ENCODE measurements at places on chromosomes 6 and 20.

GRCh38 chr20:46305331-46305972 is 2.8 kb downstream of the CDH22 start:
- peak; percentile 60 for DNase-seq

DNA sequence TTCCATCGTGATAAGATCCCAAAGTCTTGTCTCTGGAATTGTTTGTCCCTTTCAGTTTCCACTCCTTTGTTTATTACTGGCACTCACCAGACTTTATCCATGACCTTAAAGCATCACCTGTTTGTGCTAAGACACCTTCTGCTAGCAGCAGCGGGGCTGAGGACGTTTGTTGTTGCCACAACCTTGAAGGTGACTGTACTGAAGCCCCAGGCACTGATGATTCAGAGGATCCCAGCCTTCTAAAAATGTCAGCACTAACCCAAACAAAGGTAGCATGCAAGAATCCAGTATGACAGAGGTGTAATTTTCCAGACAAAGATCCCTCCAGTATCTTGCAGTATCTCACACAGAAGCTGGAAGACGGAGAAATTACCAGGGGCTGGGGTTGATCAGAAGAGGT is 28.9 kb upstream of the SMIM8 start:
- DNase-seq = no peak

DNA sequence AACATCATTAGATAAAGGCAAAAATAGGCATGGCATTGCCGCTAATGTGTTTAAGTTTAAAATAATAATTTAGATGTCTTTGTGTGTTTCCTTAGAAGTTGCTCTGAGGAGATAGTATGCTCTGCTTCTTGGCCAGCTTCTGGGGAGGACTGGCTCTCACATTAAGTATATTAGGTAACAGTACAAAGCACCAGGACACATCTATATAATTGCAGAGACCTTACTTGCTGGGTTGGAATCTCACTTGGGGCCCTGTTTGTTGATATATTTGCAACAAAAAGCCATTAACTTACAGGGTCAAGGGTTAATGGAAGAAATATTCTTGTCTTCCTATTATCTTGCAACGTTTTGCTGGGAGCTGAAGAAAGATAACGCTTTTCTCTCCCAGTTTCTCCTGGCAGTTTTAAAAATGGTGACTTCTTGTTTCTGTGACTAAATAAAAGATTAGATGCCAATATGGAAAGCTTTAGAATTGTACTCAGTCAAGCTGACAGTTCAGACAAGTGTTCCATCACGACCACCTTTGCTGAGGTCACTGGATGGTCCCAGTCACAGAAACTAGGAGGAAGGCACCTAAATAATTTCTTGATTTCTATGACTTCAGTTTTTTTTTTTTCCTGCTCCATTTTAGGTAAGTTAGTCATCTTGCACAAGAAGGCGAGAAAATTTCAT is 462.3 kb upstream of the FLRT3 start:
- DNase-seq = no peak

DNA sequence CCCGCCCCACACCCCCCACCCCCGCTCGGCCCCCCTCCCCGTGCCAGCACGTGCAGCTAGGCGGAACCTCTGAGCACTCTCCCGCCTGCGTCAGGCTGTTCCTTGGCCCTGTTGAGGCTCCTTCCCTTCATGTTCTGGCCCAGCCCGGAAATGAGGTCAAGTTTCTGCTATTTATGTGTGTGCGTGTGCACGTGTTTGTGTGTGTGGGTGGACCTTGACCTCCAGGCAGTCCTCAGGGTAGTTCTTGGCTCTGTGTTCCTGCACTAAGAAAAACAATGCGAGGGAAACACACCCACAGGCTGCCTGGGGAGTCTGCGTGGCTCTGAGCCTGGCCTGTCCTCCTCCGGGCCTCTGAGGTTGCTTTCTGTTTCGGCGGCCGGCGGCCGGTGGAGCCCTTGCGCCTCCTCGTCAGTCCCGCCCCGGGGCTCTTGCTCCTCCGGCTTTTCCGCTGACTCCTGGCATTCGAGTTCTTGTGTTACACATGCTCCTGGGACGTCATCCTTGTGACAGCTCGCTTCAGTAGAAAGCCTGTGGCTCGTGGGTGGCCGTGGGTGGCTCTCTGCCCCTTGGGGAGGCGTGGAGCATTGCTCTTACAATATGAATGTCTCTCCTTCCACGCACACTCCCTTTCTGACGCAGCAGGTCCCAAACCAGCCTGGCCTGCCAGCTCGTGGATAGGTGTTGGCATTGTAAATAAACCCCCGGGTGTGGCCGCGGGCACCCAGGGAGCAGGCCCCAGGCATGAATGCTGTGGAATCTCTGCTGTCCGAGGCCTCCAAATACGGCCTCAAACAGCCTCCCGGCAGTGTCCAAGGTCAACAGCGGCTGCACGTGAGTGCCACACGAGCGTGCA is 10.0 kb downstream of the SLCO4A1 start:
- DNase-seq = peak; percentile 87

DNA sequence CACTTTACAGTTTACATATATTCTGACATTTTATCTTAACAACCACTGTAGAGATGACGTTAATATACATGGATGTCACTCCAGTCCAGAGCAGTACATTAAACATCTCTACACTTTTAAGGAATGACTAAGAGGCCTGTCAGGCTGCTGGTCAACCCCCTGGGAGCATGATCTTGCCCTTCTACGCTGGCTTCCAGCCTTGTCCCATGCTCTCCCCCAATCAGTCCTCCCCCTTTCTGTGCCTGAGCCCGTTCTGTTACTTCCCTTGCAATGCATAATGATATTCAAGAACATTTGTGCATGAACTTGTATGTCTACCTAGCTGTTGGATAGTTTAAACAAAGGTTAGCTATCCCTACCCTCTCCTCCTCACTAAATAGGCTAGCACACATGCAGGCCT is 40.5 kb upstream of the PLCB4 start:
- no peak for DNase-seq

- DNase-seq = no peak
These were observed 306.7 kb downstream of the CDH4 start for GRCh38 chr20:61558726-61559125.

DNA sequence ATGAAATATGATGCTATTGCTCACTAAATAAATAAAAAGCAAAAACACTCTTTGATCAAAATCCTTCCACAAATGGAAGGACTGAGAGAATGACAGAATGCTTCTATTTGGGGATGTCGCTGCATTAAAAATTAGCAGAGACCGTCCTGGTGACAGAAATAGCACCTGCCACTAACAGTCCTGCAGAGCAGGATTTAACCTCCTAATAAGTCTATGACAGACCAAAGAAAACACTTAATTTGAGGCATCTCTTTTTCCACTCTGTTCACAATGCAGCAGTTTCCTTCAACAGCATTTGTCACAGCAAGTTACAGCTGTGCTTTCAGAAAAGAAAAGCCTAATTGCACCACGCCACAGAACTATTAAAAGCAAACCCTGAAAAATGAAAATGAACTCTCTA is 140.6 kb upstream of the BEND6 start:
- DNase-seq = no peak

- DNase-seq = peak; percentile 91
These were observed 329.7 kb downstream of the MAFB start for GRCh38 chr20:40359131-40359912.

- DNase-seq = no peak
These were observed 12.8 kb upstream of the MANBAL start for GRCh38 chr20:37276494-37277252.

DNA sequence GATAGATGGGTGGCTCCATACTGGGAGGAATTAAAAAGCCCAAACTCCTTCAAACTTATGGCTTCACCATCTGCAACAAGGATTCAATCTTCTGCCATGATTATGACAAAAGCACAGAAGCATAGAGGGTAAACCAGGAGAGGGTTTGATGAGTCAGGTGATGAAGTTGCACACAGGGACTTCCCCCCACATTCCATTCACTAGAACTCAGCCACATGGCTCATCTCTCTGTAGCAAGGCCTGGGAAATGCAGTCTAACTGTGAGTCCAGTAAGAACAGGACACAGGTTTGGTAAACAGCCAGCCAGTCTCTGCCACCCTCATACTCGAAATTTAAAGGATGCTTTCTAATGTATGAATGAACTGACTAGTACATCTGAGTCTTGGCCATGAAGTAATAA is 142.9 kb downstream of the HIVEP2 start:
- no peak for DNase-seq

DNA sequence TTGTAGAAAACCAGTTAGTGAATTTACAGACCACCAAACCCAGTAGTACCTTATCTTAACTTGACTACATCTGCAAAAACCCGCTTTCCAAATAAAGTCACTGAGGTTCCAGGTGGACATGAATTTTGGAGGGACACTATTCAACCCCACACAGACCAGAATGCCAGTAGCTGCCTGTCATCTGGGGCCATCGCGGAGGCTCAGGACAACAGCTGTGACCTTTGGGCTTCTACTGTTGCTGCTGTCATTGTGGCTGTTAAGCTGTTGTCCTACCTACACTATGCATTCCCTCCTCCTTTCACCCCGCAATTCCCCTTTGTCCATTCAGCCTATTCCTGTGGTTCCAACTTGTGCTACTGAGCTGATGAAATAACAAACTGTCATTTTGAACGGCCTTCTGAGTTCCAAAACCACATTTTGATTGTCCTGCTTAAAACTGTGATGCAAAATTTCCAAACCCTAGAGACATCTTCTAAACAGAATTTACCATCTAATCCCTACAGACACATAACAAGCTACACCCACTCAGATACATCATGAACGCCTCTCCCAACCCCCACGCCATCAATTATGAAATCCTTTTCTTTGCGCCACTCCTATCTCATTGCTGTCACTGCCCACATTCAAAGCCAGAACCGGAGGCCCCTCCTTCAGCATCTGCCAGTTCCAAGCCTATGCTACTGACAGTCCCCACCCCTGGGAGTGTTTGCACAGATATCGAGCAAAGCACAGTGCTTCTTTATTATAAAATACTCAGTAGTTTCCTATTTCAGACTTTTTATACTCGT is 125.0 kb downstream of the C6orf118 start:
- DNase-seq = no peak

GRCh38 chr20:48538058-48538825 is 289.6 kb downstream of the PREX1 start:
- no peak for DNase-seq

DNA sequence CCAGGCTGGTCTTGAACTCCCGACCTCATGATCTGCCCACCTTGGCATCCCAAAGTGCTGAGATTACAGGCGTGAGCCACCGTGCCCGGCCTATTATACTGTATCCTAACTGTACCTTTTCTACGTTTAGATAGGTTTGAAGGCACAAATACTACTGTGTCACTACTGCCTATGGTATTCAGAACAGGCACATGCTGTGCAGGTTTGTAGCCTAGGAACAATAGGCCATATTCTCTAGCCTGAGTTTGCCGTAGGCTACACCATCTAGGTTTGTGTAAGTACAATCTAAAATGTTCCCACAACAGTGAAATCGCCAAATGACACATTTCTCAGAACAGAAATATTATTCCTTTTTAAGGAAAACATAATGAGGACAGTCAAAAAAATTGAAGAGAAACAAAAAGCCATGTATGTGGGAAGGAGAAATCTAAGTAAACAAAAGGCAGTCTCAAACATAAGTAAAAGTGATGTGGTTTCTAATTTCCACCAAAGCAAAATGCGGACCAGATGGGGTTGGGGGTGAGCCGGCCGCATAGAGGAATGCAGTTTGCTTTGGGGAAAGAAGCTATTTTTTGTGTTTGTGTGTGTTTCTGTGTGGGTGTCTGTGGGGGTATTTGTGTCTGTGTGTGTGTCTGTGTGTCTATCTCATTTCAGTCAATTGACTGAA is 192.6 kb upstream of the SALL4 start:
- DNase-seq = no peak

Data from LNCaP clone FGC (cell line).